ENCODE measurements at places on chromosomes 6 and 20.
A peak's percentile ranks its signal among the peaks of the same experiment; 100 is the strongest.

GRCh38 chr6:156057869-156058268 is 602.2 kb upstream of the NOX3 start:
- DNase-seq, result no peak

GRCh38 chr6:51273228-51273961 is 454.7 kb downstream of the TFAP2B start:
- no peak for DNase-seq

- DNase-seq, result no peak
Measured at GRCh38 chr20:45037050-45037449, 63.9 kb downstream of the KCNS1 start.

DNA sequence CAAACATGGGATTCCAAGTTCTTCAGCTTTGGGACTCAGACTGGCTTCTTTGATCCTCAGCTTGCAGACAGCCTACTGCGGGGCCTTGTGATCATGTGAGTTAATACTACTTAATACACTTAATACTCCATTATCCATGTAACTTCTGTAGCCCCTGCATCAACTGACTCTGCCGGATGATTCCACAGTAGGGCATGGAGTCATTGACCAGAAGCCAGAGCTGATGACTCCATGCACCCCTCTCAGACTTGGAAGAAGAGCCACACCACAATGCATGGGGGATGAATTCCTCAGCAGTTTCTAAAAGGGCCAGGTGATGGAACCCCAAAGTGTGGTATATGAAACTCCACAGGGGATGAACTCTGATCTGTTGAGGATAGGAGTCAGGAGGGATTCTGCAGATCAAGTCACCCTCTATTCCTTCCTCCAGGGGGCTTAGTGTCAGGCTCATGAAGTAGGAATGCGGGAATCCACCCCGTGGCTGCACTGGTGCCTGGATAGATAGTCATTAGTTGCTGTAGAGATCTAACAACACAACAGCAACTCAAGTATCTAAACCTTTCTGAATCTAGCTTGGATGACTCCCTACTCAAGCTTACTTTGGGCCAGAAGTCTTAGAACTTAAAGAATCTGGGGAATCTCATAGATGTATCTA is 70.2 kb downstream of the GPR6 start:
- no peak for DNase-seq

DNA sequence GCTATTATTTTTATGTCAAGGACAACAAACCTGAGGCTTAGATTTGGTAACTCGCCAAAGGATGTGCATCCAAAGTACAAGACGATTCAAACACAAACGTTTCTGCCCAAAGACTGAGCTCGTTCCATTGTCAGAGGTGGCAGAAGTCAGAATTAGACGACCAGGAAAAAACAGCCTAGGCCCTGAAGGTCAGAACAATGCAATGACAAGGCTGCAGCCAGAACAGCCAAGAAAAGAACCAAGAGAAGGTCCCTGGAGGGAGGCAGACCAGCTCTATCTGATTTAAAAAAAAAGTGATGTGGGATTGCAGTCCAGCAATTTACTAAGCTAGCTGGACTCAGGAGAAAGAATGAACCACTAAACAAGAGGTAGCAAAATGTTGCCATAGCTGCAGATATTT is 54.2 kb downstream of the NCOA7 start:
- DNase-seq, result no peak

- no peak for DNase-seq
Measured at GRCh38 chr6:143784316-143784715, 58.8 kb upstream of the LTV1 start.

DNA sequence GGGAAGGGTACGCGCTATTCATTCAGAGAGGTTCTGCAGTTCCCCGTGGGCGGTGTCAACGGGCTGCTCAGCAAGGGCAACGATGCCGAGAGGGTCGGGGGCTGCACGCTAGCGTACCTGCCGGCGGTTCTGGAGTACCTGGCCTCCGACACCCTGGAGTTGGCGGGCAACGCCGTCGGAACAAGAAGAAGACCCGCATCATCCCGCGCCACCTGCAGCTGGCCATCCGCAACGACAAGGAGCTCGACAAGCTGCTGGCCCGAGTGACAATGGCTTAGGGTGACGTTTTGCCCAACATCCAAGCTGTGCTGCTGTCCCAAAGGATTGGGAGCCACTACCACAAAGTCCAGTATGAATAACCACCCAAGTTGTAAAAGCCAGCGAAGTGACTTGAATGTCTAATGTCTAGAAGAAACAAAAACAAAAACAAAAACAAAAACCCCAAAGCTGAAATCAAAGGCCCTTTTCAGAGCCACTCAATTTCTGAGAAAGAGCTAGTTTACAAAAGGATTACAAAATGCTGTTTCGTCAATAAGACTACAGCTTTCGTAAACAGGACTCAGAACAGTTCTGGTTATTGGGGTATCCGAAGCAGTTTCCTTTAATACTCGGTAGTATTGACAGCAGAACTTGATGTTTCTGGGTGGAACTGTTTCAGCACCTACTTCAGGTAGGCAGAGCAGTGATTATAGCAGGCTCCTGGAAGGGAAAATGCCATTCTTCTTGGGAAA is 21.9 kb upstream of the SLC17A4 start:
- DNase-seq, result no peak

DNA sequence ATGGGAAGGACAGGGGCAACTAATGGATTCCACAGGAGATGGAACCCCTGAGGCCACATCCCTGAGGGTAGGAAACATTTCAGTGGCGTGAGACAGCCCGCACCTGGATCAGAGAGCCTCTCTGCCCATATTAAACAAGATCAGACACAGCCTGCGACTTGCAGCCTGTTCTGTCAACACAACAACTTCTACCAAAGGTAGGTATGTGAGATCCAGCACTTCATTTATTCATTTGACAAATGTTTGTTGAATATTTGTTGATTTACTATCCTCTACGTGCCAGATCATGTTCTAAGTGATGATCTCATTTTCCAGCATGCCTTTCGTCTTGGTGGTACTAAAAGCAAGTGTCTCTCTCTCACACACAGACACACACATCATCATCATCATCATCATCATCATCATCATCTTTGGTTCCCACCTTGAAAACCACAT is 43.2 kb upstream of the NT5E start:
- no peak for DNase-seq

- no peak for DNase-seq
Measured at GRCh38 chr6:44624936-44625573, 237.5 kb downstream of the CDC5L start.

DNA sequence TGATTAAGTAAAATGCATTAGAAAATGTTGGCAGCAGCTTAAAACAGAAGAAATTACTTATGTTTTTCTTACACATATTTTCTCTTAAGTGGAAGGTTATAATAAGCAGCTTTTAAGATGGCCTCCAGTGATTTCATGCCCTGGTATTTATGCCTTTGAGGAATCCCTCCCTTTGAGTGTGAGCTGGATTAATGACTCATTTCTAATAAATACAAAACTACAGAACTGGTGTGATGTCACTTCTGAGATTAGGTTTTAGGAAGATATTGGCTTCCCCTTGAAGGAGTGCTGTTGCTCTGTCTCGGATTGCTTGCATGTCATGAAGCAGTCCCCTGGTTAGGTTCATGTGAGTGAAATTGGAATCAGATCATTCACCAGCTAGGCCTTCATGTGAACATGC is 143.2 kb upstream of the EPHA7 start:
- no peak for DNase-seq

- DNase-seq, result no peak
Measured at GRCh38 chr20:3330046-3330741, 77.3 kb downstream of the DNAAF9 start.

DNA sequence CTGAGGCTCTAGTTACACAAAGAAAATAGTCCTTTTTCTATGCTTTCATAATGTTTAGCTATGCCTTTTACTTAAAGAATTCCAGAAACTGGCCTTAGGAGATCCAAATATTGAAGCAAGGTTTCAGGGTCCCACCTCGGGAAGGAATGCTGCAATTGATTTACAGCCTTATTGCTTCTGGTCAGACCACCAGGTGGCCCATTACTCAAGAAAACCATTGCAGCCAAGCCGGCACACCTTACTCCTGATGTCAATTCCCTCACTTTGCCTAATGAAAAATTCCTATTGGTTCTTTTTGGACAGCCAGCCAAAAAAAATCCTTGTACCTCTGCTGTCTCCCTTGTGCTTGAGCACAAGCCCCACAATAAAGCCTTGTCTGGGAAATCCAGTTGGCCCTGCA is 173.9 kb downstream of the LMBRD1 start:
- no peak for DNase-seq

DNA sequence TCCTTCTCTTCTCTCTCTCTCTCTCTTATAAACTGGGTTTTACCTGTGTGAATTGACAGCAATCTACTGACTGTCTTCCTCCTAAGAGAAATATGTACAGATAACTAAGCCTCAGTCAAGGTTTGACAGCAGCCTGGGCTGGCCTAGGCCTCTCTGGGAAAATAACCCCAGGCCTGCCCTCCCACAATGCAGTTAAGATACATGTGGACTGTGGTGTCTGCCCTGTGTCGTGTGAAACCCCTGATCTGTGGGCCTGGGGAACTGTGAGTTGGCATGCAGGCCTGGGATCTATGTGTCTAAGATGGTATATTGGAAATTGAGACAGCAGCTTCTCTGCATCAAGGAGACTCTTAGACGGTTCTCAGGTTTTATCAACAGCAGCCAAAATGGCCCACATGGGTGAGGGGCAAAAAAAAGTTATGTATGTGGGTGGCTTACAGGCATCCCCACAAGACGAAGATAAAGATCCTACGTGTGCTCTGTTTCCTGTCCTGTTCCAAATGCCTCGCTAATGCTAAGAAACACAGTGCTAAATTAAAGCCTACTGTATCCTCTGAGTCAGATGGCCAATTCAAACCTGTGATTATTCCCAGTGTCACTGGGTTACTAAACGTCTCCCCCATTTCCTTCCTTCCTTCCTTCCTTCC is 19.0 kb downstream of the LRFN2 start:
- DNase-seq, result no peak

GRCh38 chr6:132179955-132180354 is 221.3 kb downstream of the MOXD1 start:
- no peak for DNase-seq

GRCh38 chr6:168045141-168045691 is 33.8 kb downstream of the FRMD1 start:
- DNase-seq, result no peak

GRCh38 chr6:159134701-159135364 is 34.4 kb upstream of the FNDC1 start:
- peak; percentile 44 for DNase-seq

- no peak for DNase-seq
Measured at GRCh38 chr6:40569162-40569910, 17.8 kb downstream of the LRFN2 start.

DNA sequence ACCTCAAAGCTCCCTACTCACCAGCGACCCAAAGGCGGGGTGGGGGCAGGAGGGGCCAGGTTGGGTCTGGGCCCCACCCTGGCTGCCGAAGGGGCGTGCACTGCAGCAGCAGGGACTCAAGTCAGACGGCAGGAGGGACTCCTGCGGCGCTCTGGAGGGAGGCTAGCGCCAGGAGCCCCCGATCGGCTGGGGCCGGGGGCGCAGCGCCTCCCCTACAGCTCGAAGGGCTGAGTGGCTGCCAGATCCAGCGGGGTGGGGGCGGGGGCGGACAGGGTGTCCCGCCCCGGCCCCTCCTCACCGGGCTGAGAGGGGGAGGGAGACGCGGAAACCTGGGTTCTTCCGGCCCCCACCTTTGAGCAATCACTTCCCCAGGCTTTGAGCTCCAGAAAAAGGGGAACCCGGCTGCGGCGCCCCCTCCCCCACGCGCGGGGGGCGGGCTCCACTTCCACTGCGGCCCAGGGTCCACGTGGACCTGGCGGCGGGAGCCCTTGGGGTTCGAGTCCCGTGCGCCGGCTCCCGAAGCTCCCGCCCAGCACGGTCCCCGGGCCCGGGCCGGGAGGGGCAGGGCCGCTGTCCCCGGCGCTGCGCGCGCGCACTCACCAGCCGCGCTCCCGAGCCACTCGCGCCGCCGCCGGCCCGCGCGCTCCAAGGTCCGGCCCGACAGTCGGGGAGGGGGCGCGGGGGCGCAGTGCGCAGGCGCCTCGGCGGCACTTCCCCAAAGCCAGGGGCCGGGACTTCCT is at the start of gene RGS19:
RGS19 (minus strand) TSS at position 246 of the 740 bp plus-strand sequence. CDS start 2,632 bp downstream, outside the sequence.
- DNase-seq, result peak; percentile 64

DNA sequence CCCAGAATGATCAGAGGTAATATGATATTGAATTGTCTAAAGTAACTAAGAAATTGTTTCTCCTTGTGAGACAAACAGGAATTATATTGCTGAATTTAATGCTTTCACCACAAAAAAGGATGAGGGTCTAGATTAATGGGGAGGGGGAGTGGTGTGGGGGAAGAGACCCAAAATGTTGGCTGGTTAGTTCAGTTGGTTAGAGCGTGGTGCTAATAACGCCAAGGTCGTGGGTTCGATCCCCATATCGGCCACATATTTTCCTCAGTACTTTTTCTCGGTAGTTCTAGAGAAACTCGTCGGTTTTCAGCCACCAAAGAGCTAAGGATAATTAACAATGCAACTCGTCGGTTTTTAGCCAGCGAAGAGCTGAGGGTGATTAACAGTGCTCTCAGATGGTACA is 26.3 kb downstream of the PRSS16 start:
- DNase-seq, result no peak

GRCh38 chr20:43137160-43137559 is 52.5 kb downstream of the PTPRT start:
- no peak for DNase-seq

DNA sequence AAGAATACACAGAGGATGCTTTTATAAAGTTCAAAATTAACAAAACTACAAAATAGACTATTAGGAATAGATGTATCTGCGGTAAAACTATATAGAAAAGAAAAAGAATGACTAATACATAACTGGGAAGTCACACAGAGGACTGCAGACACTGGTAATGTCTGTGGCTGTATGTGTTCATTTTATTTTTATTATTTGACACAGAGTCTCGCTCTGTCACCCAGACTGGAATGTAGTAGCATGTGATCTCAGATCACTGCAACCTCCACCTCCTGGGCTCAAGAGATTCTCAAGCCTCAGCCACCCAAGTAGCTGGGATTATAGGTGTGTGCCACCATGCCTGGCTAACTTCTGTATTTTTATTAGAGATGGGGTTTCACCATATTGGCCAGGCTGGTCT is 38.9 kb downstream of the ESF1 start:
- DNase-seq, result no peak

DNA sequence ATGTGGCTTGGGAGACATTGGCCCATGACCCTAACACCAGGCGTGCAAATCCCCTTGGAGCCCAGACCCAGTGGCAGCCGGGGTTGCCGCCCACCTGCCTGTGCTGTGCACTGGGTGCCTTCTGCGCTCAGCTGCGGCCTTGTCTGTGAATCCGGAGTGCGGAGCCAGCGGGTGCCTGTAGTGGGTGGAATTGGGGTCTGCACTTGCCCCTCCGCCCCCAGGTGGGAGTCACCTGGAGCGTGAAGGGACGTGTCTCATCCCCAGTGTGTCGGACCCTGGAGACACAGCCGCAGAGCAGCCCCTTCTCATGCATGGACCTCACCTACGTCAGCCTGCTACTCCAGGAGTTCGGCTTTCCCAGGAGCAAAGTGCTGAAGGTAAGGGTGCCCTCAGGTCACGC is 22.9 kb upstream of the PYGB start:
- DNase-seq, result no peak

DNA sequence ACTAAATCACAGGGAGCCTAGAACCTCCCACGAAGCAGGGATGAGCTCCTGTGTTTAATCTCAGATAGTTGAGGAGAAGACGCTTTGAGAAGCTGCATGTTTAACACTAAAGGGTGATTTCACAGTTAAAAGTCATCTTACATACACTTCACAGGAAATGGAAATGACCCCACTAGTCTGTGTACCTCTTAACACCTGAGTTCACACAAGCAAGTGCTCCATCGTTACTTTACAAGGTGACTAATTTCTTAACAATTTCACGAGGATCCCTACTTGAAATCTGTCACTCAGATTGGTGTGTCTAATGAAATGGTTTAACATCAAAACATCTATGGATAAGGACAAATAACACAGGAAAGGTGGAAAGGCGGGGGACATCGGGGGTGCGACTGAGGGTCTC is 93.8 kb upstream of the RPS6KA2 start:
- no peak for DNase-seq

All from activated naive CD4-positive, alpha-beta T cell (primary cell).